ENCODE measurements at places on chromosomes 13 and 19.

DNA sequence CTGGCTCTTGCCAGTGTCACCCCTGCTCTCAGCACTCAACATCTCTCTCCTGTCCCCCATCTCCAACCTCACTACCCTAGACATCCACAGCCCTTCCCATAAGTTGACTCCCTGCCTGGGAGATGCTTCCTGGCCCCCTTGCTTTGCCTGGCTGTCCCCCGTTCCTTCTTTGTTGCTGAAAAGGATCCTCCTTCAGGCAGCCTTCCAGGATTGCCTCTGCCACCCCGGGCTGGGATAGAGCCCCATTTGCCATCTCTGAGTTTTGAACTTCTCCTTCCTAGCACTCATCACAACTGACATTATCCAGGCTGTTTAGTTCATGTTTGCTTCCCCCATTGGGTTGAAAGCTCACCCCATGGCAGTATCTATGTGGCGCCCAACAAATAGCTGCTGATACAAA, 20.0 kb downstream of the CPAMD8 start:
- no peak for DNase-seq

DNA sequence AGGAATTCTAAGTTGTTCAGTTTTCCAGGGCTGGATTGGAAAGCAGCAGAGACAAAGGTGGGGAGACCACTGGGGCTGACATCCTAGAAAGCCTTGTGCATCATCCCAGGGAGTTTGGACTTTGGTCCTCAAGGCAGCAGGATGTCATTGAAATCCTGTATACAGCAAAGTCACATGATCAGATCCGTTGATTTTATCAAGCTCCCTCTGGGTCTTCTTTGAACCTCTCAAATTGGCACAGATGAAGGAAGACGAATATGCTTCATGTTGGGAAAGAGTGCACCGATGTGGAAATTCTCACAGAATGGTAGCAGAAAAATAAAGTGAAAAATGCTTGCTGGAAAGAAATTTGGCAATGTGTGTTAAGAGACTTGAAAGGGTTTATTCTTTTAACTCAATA, 149.8 kb upstream of the TMTC4 start:
- DNase-seq: no peak

- no peak for DNase-seq
Observed at GRCh38 chr13:61700620-61701019, 285.0 kb upstream of the PCDH20 start.

DNA sequence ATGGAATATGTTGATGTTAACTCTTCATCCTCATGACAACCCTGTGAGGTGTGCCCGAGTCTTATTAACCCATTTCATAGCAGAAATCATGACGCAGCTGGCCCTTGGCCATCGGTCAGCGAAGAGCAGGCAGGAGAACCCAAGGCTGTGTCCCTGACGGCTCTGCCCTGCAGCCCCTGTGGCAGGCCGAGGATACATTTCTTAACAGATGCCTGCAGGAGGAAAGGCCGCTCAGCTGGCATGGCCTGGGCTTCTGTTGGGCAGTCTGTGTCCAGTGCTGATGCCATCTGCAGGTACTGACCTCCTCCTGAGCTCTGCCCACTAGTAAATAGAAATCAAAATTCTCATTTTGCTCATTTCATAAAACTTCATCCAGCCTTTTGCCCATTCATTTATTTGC, 35.4 kb upstream of the MCF2L start:
- no peak for DNase-seq

GRCh38 chr19:29800100-29800825, 11.5 kb upstream of the CCNE1 start:
- DNase-seq: no peak

DNA sequence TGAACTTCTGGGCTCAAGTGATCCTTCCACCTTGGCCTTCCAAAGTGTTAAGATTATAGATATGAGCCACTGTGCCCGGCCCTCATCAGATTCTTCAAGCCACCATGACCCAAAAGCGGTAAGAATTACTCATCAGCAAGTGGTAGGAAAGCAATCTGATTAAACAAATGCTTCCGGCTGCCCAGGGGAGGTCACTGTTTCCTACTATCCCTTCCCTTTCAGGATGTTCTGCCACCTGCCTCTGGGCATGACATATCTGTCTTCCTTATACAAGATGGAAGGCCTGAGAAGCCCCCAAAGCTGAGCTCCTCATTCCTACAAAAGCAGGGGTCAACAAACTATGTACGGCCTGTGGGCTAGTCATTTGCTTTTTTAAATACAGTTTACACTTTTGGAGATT, 7.0 kb downstream of the ABHD8 start:
- peak; percentile 19 for DNase-seq

Data from activated CD4-positive, alpha-beta T cell treated with anti-CD3 and anti-CD28 coated beads, Interleukin-2, Interleukin-4, amounts not matched to agents 100 ng/mL and 50 ng/mL, durations not matched to agents 16 hours and 8 hours (primary cell).